Regular cardiac myocyte (primary cell): ENCODE measurements at places on chromosomes 3 and 15. TPM values are rescaled to one million over a fixed set of nuclear protein-coding genes. Genes with fewer than 3 reads are reported as not detected.

PDCD6IP gene
- total RNA-seq = 145 and 260 TPM in 2 replicates

RTP4 gene
- total RNA-seq = 0.58 and 0.85 TPM in 2 replicates

LDHAL6B gene
- not detected in 2 replicates for total RNA-seq

CACNA2D3 gene
- total RNA-seq = 0.19 and 0.85 TPM in 2 replicates

IP6K2 gene
- total RNA-seq = 29.7 and 30.2 TPM in 2 replicates

ZBTB47 gene
- 28.6 and 29.6 TPM in 2 replicates for total RNA-seq

FBXW12 gene
- 0.28 TPM in 1 of 2 replicates, not detected in the other for total RNA-seq

PRICKLE2 gene
- 11.9 and 27.3 TPM in 2 replicates for total RNA-seq

LCTL gene
- 4.8 and 10.9 TPM in 2 replicates for total RNA-seq

ARNT2 gene
- 4.6 and 7.6 TPM in 2 replicates for total RNA-seq

NR2E3 gene
- 0.38 TPM in 1 of 2 replicates, not detected in the other for total RNA-seq

ISG20 gene
- total RNA-seq = 3.7 and 10.7 TPM in 2 replicates

CCNB2 gene
- 5.1 and 57.3 TPM in 2 replicates for total RNA-seq

GRK7 gene
- total RNA-seq = not detected in 2 replicates

GREM1 gene
- total RNA-seq = 84.7 and 543 TPM in 2 replicates

MORC1 gene
- total RNA-seq = not detected in 2 replicates

PRRT3 gene
- 1.2 and 2.0 TPM in 2 replicates for total RNA-seq

ACP3 gene
- under 0.01 and 0.28 TPM in 2 replicates for total RNA-seq

FYCO1 gene
- total RNA-seq = 17.4 and 24.5 TPM in 2 replicates

CORO2B gene
- total RNA-seq = 8.2 and 12.3 TPM in 2 replicates

TRMT10C gene
- total RNA-seq = 26.2 and 32.2 TPM in 2 replicates

TCTA gene
- 24.8 and 35.9 TPM in 2 replicates for total RNA-seq

ADAMTS7 gene
- total RNA-seq = 12.8 and 18.6 TPM in 2 replicates

PLS1 gene
- 2.3 and 2.5 TPM in 2 replicates for total RNA-seq

TM4SF18 gene
- 0.56 and 0.77 TPM in 2 replicates for total RNA-seq

NR1I2 gene
- 0.28 TPM in 1 of 2 replicates, not detected in the other for total RNA-seq

UBAP1L gene
- 0.96 and 1.1 TPM in 2 replicates for total RNA-seq

SPATA12 gene
- not detected in 2 replicates for total RNA-seq

CFAP91 gene
- 0.38 and 0.85 TPM in 2 replicates for total RNA-seq
